ENCODE measurements at places on chromosomes 6 and 20.

DNA sequence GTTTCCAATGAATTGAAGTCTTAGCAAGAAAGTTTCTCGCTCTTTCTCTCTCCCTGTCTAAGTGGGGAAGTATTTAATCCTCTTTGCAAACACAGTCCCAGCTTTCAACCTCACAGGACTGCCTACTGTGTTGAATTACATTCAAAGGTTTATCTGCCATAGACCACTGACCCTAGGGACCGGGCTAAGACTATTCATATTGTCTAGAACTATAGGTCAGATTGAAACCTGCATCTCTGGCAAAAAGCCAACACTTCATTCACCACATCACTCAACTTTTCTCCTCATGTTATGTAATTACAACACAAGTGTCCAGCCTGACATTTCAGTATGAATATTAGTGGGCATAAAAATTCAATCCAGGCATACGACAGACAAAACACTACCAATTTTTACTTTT is 314.7 kb upstream of the RSPO3 start:
- no peak for DNase-seq

DNA sequence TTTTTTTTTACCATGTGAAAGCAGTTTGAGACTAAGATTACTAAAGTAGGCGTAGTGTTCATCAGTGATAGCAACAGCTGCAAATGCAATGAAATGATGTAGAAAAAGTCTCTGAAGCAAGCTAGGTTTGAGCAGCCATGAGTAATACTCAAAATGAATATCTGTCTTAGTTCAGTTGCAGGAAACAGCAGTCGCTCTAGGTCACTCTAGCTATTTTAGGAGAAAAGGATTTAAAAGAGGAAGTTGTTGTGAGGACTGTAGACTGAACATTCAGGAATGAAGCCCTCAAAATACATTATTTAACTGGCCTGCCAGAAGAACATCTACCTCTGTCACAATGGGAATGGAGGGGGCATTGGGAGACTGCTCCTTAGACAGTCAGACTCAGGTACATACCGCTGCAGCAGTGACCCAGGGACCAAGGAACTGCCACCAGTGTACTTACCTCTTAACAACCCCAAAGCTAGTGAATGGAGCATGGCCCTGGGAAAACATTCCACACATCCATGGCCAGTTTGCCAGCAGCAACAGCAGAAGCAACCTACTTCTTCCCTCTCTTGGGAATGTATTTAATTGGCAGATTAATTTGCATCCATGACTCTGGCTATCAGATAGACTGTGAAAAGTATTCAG is 243.0 kb upstream of the KHDRBS2 start:
- no peak for DNase-seq

GRCh38 chr6:129498950-129499842 is 210.8 kb downstream of the ARHGAP18 start:
- no peak for DNase-seq

- DNase-seq = no peak
Observed at GRCh38 chr6:90178384-90178855, 118.2 kb downstream of the BACH2 start.

- no peak for DNase-seq
Observed at GRCh38 chr6:2158596-2159271, 86.7 kb downstream of the GMDS start.

DNA sequence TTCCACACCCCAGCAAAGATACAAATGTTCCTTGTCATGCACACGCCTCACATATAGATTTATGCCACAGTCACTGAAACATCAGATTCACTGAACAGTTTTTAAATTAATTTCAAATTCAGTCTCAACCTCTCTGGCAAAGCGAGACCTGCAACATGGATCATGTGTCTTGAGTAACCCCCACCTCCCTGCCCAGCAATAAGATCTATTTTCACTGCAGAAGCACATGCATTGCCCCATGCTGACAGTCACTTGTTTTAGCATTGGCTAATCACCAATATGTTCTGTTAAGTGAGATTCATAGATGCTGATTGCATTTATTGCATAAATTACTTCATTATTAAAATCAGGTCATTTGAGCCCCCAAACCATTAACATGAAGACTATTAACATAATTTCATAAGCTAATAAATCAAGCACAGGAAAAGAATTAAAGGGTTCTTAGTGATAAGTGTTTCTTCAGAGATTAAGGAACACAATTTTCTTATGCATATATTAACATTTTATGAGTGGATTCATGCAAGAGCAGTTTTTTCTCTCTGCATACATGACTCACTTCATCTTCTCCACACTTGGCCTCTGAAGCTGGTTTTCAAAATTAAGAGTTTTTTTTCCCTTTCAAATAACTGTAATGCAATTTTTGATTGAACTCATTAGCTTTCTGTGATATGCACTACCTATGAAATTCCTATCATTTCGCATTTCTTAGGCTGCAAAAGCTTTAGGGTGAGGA is 173.2 kb upstream of the SOX4 start:
- DNase-seq = no peak

GRCh38 chr20:11890331-11891076 is 27.2 kb upstream of the BTBD3 start:
- DNase-seq = peak; percentile 84

- no peak for DNase-seq
Observed at GRCh38 chr20:3972161-3972560, 43.2 kb downstream of the RNF24 start.

DNA sequence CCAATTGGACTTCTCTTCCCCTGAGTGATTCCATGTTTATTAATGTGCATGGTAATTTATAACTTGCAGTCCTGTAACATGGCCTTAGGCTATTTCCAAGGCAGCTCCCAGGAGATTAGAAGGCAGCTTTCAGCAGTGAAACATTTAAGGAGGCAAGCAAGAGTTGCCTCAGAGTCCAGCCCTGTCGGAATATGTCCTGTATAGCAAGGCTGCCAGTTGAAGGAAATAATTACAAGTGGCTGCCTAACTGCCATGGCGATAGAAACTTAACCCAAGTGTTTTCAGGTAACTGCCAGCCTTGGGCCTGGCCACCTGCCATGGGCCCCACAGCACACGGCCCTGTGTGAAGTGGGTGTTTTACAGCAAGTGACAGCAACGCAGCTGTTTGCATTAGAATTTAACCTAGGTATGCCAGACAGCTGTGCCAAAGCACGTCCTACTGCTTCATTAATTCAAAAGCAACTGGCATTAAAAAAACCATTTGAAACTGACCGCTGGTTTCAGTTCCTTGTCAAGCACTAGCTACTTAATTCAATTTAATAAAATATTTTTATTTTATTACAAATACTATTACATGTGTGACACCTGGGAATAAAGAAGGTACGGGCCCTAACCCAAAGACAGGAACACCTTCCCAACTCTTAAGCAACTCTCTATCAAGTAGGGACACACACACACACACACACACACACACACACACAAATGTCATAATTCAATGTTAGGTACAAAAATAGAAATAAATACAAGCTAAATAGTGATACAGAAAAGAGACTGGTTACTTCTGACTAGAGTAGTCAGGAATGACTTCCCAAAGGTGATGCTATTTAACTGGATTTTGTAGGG is 151.8 kb upstream of the HEY2 start:
- no peak for DNase-seq

DNA sequence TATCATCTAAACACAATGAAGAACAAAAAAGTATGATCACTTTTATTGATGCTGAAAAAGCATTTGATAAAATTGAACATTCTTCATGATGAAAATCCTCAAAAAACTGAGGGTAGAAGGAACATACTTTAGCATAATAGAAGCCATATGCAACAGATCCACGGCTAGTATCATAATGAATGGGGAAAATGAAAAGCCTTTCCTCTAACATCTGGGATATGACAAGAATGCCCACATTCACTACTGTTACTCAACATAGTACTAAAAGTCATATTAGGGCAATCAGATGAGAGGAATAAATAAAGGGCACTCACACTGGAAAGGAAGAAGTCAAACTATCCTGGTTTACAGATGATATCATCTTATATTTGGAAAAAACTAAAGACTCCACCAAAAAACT is 256.6 kb downstream of the RFPL4B start:
- no peak for DNase-seq

DNA sequence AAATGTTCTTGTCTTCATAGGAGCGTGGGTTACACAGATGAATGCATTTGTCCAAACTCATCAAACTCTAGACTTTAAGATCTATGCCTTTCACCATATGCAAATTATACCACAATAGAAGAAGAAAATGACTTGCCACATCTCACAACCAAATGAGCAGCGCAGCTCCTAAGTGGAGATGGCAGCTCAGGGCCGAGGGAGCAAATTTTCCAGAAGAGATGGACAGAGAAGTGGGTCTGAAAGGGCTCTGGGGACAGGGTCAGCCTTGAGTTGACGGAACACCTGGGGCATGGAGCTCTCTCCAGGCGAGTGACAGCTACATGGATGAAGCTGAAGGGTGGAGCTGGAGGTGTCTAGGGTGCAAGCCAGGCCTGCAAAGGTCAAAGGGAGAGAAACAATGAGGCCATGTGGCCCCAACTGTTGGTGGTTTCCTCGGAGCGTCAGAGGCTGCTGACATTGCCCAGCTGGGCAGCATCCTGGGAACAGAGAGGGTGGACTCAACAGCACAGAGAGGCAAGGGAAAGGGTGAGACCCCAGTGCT is 228.3 kb downstream of the NRN1 start:
- DNase-seq = no peak

DNA sequence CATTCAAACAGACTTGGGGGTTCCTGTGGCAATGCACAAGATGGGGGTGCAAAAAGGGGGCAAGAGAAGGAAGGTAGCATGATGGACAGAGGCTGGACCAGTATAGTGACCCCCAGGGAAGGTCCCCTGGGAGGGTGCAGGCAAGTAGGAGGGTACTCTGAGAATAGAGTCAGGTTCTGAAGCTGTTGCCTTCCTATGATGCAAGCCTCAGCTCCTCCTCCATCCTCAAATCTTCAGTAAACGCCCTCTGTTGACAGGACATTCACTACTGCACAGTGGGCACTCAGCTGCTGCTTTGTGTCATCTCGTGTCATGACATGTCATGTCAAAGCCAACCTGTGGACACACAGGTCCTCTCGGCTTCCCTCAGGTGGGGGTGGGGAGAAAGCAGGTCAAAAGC is 5.8 kb upstream of the SDCBP2 start:
- DNase-seq = no peak

GRCh38 chr6:90406957-90407356 is 110.3 kb upstream of the BACH2 start:
- DNase-seq = no peak

- DNase-seq = no peak
Observed at GRCh38 chr6:36784376-36784636, 54.9 kb downstream of the CPNE5 start.

GRCh38 chr20:25193843-25194242 is 1.7 kb upstream of the ENTPD6 start:
- no peak for DNase-seq

DNA sequence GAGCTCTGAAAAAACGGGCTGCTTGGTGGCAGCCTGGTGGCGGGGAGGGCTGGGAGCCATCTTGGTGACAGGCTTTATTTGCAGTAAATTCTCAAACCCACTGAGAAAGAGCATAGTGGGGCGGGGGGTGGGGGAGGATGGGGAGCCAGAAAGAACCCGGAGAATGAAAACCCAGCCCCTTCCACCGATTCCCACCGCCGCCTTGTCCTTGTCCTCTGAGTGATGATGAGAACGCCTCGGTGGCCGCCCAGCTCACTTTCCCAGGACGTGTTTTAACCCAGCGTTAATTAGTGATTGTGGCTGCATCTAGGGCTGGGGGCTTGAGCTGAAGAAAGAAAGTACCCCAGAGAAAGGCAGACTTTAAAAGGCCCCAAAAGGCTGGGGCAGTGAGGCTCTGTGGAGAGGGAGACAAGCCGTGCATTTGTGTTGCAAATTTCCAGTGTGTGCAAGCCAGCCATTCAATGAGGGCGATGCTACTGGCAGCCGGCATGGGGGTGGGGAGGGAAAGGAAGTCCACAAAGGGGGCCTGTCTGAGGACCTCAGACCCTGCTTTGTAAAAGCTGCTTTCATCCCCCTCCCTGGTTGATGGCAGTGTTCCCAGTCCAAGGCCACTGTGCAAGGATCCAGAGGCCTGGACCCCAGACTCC is 6.2 kb upstream of the GHRH start:
- no peak for DNase-seq

DNA sequence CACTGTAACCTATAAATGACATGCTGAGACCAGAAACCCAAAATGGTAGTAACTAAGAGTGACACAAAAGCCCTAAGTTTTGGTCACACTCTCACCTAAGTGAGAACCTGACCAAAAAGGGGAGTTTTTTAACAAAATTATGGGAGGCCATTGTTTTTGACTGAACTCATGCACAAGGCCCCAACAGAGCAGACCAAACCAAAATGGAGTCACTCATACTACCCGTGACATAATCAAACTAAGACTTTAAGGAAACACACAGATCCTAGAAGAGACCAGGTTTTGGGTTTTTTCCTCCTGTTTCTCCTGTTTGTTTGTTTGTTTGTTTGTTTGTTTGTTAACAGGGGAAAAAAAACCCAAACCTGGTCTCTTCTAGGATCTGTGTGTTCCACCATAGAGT is 49.2 kb upstream of the MRAP2 start:
- no peak for DNase-seq

DNA sequence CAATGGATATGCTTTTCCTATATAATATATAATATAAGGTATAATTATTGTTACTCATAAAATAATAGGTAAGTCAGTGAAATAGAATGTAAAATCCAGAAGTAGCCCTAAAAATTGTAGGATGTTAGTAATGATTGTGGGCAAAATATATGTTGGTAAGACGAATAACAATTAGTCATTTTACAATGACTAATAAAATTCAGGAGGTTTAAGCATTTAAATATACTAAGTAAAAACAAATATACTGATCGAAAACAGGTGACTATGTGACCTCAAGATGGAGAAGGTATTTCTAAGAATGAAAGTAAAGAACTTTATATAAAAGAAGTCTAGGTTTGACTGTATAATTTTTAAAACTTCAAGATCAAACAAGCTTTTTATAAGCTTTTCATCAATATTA is 28.9 kb downstream of the FUCA2 start:
- DNase-seq = no peak

- no peak for DNase-seq
Observed at GRCh38 chr6:129055796-129056195, 172.9 kb downstream of the LAMA2 start.

GRCh38 chr6:25485821-25486534 is 166.0 kb upstream of the SCGN start:
- DNase-seq = no peak

DNA sequence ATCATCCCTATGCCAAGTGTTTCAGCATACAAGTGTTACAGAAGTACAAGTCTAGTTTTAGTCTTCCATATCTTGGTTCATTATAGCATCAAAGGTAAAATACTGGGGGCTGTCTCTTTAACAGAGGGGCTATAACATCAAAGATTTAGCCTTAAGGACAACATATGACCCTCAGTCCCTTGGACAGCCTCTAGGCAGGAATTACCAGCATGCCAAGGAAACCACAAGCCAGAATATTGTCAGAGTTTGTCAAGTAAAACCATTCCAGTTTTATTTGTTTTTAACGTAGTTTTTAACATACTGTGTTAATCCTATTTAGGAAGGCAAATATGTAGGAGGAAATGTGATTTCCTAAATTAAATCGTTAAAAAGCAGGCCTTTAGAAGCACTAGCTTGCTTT is 18.6 kb downstream of the ZKSCAN8 start:
- no peak for DNase-seq

All from smooth muscle cell of the brain vasculature (primary cell).